ENCODE measurements at places on chromosomes 7 and 10.
A peak's percentile ranks its signal among the peaks of the same experiment; 100 is the strongest.

GRCh38 chr7:88480896-88481295 is 174.2 kb upstream of the STEAP4 start:
- DNase-seq = peak; percentile 48

DNA sequence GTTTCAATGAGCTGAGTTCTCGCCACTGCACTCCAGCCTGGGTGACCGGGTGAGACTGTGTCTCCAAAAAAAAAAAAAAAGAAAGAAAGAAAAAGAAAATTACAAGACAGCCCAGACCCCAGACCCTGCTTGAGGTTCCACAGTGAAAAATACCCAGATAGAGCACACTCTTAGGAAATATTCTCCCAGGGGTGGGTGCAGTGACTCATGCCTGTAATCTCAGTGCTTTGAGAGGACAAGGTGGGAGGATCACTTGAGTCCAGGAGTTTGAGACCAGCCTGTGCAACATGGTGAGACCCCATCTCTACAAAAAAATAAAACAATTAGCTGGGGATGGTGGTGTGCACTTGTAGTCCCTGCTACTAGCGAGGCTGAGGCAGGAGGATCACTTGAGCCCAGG is 41.1 kb upstream of the GTF2IRD1 start:
- no peak for DNase-seq

DNA sequence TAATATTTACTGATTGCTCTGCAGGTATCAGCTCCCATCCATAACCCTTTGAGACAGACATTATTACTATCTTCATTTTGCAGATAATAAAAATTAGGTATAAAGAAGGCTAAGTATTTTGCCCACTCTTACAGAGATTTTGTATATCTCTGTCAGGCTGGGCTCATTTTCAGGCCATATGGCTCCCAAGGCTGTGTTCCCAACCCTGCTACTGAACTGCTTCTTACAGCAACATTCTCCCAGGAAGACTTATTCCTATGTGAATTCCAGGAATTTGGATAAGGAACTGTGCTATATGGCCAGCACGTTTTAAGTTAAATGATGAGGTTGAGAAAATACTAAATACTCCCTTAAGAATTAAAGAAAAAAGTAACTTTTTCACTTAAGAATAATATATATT is 1.9 kb upstream of the TMEM106B start:
- no peak for DNase-seq

- DNase-seq = no peak
These were observed 115.4 kb downstream of the TEX36 start for GRCh38 chr10:125567529-125567928.

- no peak for DNase-seq
These were observed at the start of gene SORCS1 for GRCh38 chr10:107163881-107164861. Gene SORCS1 (minus strand): TSS chr10:107164706.

DNA sequence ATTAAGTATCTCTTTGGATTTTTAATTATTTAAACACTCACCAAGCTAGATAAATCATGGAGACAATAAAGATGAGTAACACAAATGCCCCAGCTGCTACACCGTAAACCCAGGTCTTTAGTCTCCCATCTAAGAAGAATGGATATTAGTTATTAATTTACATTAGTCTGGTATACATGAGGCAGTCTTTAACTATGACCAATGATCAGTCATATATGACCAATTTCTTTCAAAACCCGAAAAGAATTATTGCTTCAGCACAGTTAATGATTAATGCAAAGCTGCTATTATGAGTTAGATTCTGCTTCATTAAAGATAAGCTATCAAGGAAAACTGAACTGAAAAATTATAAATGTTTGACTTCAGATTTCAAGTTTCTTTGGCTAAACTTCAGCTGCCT is 402.9 kb downstream of the PHF14 start:
- no peak for DNase-seq

DNA sequence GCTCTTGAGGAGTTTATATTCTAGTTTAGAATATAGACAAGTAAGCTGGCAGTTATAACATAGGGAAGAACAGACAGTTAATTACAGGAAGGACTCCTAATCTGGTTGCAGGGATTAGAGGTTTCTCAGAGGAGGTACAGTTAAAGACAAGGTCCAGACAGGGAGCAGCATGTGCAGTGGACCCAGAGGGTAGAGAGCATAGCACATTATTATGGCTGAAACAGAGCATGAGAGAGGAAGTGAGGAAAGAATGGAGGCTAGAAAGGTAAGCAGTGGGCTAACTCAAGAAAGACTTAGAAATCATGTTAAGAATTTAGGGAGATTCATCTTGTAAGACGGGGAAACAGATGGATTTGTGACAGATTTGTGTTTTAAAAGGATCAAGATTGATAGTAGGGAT is 9.7 kb downstream of the MIOS start:
- no peak for DNase-seq

- no peak for DNase-seq
These were observed 9.0 kb downstream of the PIK3CG start for GRCh38 chr7:106874076-106874475.

- no peak for DNase-seq
These were observed 10.1 kb downstream of the ING3 start for GRCh38 chr7:120960714-120961113.

DNA sequence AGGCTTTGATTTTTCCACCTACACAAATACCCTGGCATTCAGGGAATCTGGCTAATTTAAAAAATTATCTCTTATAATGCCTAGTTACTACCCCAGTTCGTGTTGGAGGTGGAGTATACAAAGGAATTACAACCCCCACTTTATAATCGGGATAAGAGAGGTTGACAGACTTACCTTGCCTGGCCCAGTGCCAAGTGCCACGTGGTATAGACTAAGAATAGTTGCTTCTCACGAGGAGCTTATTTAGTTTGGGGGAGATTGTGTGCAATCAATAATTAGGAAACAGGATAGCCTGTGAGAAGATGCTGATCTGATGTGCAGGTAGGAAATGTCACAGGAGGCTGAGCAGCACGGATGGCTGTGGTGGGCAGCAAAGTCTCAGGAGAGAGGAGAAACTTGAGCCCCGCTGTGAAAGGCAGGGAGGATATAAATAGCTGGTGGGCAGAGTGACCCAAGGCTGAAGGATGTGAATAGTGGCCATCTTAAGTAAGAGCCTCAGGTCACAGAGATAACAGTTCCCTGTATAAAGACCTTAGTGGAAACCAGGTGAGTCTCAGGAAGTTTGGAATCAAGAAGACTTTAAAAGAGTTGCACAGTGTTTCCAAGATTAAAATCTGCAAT is 11.3 kb upstream of the ATXN7L1 start:
- no peak for DNase-seq

DNA sequence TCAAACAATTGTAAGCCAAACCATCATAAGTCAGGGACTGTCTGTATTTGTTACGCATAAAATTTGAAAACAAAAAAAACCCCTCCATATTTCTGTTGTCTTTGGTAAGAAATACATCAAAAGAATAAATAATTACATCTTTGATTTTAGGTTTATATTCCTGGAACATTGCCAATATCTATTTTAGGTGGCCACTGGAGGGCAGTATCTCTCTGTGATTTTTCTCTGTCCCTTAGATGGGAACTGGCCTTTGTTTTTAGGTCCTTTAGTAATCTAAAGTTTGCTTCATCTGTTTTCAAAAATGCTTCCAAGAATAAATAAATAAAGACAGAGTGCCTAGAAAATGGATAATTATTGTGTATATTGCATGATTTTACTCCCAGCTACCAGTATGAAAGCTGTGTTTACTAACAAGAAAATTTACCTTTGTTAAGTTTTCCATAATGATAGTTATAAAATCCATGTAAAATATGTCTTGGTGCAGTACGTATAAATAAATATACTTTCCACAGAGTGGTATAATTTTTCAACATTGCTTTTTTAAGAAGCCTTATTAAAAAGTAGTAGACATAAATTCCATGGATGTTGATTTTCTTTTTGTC is 64.2 kb downstream of the PHYHIPL start:
- DNase-seq = peak; percentile 58

- no peak for DNase-seq
These were observed 21.6 kb upstream of the TSPAN33 start for GRCh38 chr7:129122751-129123509.

GRCh38 chr7:116986611-116987565 is 33.6 kb downstream of the ST7 start:
- no peak for DNase-seq

DNA sequence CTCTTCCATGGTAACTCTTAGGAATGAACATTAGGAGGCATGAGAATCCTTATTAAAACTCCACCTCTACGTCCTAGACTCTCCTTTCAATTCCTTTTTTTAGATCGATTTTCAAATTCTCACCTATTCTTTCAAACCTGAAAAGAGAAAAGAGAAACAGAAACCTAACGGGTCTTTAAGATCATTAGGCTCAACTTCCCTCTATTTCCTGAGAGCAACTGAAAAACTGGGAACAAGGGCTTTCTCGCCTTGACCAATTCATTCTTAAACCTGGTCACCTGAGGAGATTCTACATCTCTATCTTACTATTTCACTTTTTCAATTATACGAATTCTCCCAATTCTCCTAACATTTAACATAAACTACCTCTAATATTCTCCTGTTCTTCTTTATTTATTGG is 2.8 kb downstream of the TFEC start:
- no peak for DNase-seq

DNA sequence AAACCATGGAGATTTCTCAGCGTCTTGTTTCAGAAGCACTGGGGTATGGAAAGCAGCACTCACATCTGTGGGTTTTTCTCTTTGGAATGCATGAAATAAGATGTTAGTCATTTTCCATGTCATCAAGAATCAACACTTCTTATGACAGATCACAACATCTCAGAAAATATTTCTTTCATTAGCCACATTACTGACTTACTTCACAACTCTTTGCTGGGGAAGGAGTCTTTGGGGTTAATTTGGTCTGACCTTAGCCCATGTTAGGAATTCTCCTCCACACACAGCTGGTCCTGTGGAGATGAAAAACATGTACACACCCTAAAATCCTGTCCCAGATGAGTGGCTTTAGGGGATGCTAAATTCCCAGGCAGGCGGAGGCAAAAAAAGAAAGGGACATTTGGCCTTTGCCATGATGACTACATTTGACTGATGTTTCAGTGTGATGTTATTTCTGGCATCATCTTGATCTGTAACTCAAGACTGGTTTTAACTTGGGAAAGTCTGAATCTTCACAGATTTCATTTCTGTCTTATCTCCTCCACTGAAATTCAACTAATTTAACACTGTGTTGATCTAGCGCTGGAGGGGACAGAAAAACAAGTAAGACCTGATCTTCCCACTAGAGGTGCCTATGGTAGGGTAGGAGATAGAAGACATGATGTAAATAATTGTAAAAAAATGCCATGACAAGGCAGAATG is 363.2 kb downstream of the PRPF18 start:
- DNase-seq = peak; percentile 91

DNA sequence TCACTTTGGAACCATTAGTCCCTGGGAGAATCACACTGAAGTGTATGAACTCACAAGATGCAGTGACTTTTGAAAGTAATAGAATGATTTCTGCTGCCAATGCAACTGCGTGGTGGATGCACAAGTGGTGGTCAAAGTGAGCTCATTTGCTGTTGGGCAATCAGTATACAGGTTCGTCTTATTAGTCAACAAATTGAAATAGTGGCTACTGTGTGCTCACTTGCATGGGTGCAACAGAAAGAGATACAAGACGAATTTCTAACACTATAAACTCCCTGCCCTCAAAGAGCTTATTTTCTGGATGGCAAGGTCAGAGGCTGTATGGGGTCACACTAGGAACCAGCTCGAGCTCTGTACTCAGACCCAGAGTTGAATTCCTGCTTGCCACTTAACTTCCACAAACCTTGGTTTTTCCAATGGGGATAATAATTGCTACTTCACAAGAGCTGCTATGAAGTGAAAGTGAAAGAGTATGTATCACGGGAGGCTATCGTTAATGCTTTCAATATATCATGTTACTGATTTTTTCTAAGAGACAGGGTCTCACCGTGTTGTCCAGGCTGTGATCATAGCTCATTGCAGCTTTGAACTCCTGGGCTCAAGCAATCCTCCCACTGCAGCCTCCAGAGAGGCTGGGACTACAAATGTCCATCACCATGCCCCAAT is 8.3 kb upstream of the BCL7B start:
- DNase-seq = no peak

DNA sequence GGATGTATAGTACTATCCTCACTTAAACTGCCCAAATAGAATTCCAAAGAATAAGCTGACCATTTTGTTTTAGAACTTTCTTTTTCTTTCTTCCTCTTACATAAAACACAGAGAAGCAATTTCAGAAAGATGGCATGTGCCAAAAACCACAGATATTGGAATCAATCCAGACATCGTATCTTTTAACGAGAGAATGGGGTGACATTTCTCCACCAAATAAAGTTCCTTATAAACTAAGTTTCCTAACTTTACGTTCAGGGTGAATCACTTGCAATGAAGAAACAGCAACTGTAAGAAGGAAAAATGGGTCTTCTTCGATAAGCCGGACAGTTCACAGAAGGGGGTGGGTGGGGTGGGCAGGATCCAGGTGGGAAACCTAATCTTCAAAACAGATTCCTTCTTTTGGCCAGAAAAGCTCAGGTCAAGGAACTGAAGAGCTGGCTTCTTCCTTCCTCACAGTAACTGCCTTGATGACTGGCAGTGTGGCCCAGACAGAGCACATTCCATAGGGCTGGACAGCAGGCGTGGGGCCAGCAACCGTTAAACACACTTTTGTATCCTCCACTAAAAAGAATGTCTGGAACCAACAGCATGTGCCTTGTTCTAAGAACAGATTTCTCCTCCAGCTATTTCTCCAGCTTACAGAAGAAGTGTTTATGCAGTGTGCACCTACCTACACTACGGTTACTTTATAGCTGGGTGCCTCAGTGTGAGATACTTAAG is 31.5 kb downstream of the CREB3L2 start:
- peak; percentile 92 for DNase-seq

DNA sequence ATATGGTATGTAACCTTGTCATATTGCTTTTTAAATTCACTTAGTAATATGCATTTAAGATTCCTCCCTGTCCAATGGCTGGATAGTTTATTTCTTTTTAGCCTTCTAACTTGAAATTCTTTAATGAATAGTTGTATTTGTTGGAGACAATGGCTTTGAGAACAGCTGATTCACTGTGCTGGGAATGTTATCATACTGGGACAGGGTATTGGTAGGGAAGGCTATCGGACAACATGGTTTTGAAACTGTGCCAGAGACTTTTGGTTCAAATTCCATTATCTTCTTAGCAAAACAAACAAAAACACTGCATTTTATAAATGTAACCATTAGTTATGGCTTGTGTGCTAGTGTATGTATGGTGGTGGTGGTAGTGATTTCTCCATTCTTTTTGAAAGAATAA is 517.1 kb upstream of the ANKRD30A start:
- peak; percentile 73 for DNase-seq

DNA sequence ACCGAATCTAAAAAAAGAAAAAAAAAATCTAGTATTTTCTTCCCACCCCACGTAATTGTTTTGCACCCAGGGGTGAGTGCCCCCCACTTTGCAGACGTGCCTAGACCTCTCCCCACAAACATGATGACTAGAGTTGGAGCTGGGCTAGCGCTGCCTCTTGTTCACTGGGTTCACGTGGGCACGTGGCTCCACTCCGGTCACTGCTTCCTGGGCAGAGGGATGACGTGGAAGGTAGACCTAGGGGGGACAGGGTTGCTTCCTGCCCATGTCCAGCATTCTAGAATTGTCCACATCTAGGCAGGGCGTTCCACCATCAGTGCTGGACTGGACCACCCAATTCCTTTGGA is 861 bp upstream of the LIMK1 start:
- no peak for DNase-seq

- no peak for DNase-seq
These were observed 172.8 kb downstream of the TRIL start for GRCh38 chr7:28785041-28785995.

- DNase-seq = no peak
These were observed 13.9 kb downstream of the HNRNPA2B1 start for GRCh38 chr7:26186364-26187311.

GRCh38 chr7:38171623-38172391 is 6.2 kb upstream of the STARD3NL start:
- DNase-seq = no peak
